ENCODE measurements at places on chromosomes 3 and 15.

DNA sequence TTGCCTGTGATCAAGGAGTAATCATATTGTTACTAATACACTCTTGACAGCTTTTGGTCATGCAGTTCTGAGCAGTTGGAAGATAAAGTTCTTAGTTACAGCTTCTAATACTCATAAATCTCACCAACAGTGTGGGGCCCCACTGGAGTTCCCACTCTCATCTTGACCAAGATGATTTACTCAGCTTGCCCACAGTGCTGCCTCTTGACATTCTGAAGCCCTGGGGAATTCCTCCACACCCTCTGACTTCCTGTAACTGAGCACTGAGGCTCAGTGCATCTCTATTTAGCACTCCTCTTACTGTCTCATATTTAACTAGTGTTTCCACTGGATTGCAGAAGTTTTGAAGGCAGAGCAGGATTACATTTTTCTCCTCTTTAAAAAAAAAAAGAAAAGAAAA, 1.9 kb upstream of the ARL6IP5 start:
- DNase-seq, result peak; percentile 56

- no peak for DNase-seq
These were observed 460.6 kb upstream of the MCTP2 start for GRCh38 chr15:93770788-93771187.

DNA sequence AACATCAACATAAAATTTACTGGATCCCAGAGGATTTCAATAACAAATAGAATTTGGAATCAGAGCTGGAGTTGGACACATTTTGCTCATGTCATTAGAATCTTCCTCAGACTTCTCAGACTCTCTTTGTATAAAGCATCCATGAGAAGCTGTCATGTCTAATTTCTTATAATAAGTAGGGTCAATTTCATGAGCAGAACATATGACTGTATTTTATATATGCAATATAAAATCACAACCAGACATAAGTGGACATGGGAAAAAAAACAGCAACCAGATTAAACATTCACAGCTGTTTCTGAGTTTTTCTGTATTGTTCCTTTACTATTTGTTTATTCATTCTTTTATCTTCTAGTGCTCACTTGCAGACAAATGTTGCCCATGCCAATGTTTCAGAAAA, 325.5 kb downstream of the RBMS3 start:
- DNase-seq, result no peak

DNA sequence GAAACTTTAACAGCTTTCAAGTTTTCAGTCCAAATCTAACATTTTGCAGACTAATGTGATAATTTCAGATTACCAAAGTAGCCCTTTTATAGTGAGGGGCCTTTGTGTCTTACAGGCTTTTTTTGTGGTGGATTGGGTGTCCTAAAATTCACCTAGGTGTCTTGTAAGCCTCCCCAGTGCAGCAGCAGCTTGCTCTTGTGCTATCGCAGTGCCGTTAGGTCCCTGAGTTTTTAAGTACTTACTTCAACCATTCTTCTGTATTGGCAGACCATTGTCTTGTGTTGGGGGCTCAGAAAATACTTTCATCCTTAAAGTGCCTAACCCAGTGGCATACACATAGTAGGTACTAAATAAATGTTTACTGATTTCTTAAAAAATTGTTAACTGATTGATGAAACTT, 2.1 kb downstream of the PDE8A start:
- DNase-seq, result no peak

GRCh38 chr3:46299608-46300460, 54.1 kb upstream of the CCR2 start:
- DNase-seq, result no peak

GRCh38 chr3:127612966-127613365, 14.8 kb downstream of the MCM2 start:
- DNase-seq, result no peak

DNA sequence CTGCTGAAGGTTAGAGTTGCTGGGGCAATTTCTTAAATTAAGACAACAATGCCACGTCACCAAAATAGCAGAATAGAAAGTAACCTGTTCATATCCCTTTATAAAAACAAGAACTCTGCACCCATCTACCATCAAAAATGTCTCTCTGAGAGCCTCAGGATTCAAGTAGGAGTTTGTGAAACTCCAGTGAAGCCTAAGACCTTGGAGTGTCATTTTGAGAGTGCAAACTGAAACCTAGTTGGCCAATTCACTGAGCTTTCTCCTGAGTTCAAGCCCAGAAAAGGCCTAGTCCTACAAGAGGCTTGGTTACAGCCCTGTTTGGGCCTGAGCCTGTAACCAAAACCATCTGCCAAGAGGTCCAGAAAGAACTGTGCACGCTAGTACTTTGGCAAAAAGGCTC, 335.1 kb downstream of the EFHB start:
- DNase-seq, result no peak

DNA sequence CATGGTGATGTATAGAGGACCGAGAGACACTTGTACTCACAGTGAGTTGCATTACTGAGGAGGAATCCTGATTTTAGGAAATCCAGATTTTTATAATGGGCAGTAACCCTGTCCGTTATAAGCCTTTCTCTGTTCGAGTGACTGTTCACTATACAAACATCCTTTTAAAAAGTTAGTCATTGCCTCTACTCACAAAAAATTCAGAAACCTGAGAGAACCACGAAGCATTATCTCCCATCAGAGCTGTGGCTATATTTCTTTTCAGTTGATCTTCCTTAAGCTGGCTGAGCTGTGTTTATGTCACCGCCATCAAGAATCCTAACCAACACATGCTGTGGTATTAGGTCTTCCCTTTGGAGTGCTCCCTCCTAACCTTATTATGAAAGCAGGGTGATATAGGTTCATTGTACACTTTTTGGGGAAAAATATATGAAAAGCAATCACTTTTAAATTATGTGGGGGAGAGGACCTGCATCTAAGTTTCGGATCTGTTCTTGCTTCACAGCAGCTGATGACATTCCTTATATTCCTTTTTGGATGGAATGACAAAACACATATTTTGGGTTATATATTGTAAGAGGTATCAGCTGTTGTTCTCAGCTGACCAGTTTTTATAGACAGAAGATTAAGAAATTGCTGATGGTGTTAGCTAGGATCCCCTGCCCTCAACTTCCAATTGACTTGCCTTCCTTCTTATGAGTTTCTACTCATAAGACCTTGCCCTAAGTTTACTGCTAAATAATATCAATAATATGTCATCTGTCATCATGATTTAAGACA, 465.9 kb upstream of the RASGRP1 start:
- no peak for DNase-seq

Measured in CD4-positive, alpha-beta memory T cell (primary cell).